Stimulated activated CD8-positive, alpha-beta memory T cell treated with anti-CD3 and anti-CD28 coated beads, Interleukin-12 subunit alpha, Interleukin-12 subunit beta, amount 100 ng/mL, for 1 hour (primary cell): ENCODE measurements at places on chromosomes 2 and 18.
A peak's percentile ranks its signal among the peaks of the same experiment; 100 is the strongest.

DNA sequence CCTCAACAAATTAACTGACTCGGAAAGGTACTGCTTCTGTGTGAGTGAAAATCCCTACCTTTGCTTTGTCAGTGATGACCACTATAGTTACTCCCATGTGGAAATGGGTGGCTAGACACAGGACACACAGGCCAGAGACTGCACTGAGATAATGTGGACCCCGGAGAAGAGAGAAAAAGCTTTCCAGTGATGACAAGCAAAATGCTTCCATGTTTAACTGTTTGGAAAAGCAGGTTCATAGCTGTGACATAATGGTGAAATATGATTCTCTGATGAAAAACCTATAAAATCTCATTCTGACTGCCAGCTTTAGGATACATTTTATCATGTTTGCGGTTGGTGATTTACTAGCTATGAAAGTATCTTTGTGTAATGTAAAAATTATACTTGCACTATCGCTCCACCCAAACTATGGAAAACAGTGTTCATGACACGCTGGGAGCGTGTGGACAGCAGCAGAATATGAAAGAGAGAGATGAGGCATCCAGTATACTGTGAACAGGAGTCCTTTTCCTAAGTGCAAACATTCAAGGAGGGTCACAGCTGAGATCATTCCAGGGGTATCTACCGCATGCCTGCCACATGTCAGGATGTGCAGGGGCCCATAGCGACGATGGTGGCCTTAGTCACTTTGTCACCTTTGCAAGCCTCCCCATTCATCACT is 782.7 kb upstream of the SOX11 start:
- no peak for DNase-seq

GRCh38 chr2:236512902-236513435 is 56.7 kb upstream of the ACKR3 start:
- peak; percentile 47 for DNase-seq

- no peak for DNase-seq
Measured at GRCh38 chr2:10329880-10330699, 27.4 kb downstream of the HPCAL1 start.

- DNase-seq: no peak
Measured at GRCh38 chr2:212672186-212672585, 133.6 kb upstream of the ERBB4 start.

- DNase-seq: no peak
Measured at GRCh38 chr2:227510620-227510958, 38.6 kb downstream of the AGFG1 start.

- DNase-seq: no peak
Measured at GRCh38 chr2:205343103-205343502, 339.2 kb upstream of the NRP2 start.

- no peak for DNase-seq
Measured at GRCh38 chr2:56656826-56657225, 473.0 kb downstream of the CCDC85A start.

DNA sequence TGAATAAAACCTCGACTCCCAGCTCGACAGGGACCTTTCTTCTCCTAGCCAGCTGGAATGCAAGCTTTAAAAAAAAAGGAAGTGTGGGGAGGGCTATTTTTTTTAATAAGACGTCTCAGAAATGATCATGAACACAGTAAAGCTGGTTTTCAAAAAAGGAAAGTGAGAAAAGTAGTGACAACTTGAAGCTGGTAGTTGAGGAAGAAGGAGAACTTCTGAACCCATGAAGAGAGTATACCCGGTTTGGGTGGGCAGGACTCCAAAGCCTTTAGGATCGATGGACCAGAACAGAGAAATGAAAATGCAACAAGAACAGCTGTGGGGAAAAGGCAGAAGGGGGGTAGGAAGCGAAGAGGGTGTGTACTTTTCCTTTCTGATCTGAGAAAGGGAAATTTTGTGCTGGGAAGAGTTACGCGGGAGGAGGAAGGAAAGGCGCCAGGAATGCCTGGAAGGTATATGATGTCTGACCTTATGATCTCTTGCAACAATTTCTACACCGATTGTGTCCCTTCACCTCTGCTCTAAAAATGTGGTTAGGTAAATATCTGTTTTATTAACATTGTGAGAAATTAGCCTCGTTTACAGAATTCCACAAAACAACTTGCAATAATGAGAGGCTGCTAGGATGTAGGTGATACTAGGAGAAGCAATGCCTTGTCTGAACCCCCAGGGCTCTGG is 22.6 kb upstream of the CYP1B1 start:
- DNase-seq: no peak

- no peak for DNase-seq
Measured at GRCh38 chr2:11656671-11657101, 13.3 kb downstream of the NTSR2 start.

DNA sequence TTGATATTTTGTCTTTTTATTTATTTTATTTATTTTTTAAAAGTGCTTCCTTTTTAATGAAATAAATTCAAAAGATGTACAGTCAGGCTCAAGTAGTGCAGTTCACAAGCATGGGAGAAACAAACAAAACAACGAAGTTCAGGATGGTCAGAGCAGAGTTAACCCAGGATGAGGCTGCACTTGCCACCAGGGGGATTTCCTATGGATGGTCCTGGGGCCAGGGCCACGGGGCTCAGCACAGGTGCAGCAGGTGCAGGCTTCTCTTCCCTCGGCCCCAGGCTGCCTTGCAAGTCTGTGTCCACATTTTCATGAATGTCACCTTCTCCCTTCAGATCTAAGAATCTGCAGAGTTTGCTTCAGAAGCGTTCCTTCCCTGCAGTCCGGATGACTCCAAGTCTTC is 76.5 kb downstream of the CDCA7 start:
- DNase-seq: no peak

- no peak for DNase-seq
Measured at GRCh38 chr2:104939570-104940217, 85.8 kb downstream of the POU3F3 start.

DNA sequence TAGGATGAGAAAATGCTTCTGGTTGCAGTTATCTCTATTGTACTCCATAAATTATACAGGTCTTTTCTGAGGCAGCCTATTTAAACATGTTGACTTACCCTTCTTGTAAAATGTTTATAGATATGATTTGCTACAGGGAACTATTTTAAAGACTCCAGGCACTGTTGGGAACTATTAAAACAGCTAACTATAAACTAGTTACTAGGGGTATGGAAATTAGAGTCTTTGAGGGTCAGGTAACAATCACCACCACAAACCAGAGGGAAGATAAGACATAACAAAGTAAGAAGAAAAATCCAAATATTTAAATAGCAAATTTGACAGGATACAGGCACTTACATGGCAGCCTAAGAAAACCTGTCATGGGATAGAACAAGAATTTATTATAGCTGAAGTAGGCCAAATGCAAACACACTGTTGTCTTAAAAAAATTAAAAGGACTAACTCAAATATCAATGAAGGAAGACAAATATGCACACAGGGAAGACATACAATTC is 251.0 kb upstream of the CWC22 start:
- DNase-seq: no peak

GRCh38 chr2:63849381-63850203 is 7.9 kb downstream of the UGP2 start:
- DNase-seq: no peak

GRCh38 chr2:159998961-159999360 is 63.5 kb downstream of the PLA2R1 start:
- no peak for DNase-seq

- no peak for DNase-seq
Measured at GRCh38 chr2:105426626-105427292, 27.9 kb upstream of the FHL2 start.

DNA sequence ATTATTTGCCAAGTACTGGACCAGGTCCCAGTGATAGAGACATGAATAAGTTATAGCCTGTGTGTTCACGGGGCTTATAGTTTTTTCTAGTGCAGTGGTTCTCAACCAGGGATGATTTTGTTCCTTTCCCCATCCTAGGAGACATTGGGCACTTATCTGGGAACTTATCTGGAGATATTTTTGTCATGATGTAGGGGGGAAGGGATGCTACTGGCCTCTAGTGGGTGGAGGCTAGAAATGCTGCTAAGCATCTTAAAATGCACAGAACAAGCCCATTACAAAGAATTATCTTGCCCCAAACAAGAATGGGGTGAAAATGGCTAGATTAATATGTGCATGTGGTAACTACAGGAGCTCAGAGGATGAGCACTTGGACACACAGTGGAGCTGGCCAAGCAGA is 75.2 kb downstream of the KLHL29 start:
- DNase-seq: no peak

GRCh38 chr2:99169534-99169933 is 11.3 kb downstream of the MITD1 start:
- DNase-seq: no peak

DNA sequence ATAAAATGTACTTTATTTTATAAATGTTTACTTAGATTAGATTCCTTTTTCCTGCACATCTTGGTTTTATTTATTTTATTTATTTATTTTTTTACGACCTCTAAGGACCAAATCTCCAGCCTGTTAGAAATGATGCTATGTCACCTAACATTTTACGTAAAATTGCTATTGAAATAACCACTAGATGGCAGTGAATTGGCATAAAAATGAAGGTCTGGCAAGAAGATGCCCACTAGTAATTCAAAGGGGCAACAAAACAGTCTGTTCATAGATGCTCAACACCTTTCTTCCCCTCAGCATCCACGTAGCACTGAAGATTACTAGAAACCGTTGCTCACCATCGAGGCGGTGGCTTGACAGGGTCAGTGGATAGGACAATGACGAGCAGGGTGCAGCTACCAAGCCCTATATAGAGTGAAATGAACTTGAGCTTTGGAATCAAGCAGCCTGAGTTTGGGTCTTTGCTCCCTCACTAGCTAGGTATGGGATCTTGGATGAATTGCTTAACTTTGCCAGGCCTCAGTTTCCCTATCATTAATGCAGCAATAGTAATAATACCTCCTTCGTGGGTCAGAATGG is 128.7 kb upstream of the L3MBTL4 start:
- no peak for DNase-seq

GRCh38 chr2:46393347-46393820 is 86.0 kb upstream of the TMEM247 start:
- no peak for DNase-seq

- DNase-seq: no peak
Measured at GRCh38 chr2:50987616-50988313, 44.2 kb downstream of the NRXN1 start.

GRCh38 chr2:64324746-64325410 is 129.1 kb upstream of the LGALSL start:
- no peak for DNase-seq

- no peak for DNase-seq
Measured at GRCh38 chr2:224973112-224974016, 68.9 kb downstream of the DOCK10 start.

GRCh38 chr2:241695651-241696050 is 6.2 kb upstream of the ING5 start:
- no peak for DNase-seq

DNA sequence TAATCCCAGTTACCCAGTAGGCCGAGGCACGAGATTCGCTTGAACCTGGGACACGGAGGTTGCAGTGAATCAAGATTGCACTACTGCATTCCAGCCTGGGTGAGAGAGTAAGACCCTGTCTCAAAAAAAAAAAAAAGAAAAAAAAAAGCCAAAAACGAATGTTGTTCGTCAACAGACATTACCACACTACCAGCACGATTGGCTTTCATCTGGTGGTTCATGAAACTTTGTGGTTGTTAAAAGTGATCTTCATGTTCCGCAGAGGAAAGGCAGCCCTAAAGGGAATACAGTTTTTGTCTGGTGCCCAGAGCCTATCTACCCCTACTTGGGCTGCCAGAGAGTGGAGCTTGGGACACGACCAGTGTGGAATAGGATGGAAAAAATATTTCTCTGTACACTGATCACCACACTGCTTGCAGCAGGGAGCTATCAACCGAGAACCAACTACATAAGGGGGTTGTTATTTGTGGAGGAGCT is 13.6 kb upstream of the CXCR4 start:
- DNase-seq: no peak

DNA sequence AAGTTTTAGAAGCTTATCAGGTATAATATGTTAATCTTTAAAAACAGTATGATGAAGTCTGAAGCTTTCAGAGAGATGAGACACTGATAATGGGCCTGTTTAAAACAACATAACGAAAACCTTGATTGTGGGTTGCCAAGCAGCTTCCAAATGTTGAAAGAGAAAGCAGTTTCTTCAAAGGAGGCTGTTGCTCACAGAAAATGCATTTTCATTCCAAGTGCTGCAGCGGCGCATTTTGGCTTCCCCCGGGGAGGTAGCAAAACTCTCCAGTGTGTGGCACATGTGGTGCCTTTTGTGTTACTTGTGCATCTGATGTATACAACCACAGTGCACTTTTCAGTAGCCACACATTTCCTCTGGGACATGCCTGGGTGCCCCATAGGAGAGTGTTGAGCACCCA is 66.1 kb downstream of the TMEFF2 start:
- DNase-seq: no peak

- no peak for DNase-seq
Measured at GRCh38 chr2:3840611-3841155, 137.3 kb downstream of the DCDC2C start.

DNA sequence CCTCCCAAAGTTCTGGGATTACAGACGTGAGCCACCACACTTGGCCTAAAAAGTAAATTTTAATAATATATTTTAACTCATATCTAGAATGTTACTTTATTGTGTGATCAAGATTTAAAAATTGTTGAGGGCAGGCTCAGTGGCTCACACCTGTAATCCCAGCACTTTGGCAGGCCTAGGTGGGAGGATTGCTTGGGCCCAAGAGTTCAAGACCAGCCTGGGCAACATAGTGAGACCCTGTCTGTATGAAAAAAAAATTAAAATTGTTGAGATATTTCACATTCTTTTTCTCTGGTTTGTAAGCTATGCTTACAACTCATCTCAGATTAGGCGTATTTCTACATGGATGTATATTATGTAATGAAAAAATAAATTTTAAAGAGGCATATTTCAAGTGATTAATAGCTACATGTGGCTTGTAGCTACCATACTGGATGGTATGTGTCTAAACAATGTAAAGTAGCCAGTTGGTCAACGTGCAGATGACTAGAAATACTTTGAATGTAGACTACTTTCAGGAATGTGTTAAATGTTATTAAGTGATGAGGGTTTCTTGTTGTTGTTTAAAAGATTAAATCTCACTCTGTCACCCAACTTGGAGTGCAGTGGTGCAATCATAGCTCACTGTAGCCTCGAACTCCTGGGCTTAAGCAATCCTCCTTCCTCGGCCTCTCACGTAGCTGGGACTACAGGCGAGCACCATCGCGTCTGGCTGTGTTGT is 5.9 kb downstream of the RAB10 start:
- no peak for DNase-seq

DNA sequence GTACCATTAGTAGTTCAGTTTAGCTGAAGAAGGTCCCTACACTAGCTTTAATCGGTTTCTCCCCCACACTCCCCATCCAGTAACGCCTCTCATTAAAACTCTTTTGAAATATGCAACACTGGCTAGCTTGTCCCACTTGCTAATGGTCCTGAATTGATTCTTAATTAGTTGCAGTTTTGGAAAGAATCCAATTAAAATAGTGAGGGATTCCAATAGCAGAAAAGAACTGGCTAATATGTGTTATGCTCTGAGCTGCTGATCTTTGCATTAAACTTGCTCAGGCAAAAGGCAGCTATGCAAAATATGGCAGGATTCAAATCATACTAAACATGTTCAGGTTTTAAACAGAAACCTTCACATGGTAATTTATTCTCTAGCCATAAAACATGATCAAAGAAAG is 252.5 kb upstream of the HNRNPA3 start:
- no peak for DNase-seq

- no peak for DNase-seq
Measured at GRCh38 chr2:140274891-140275290, 1494.7 kb upstream of the NXPH2 start.
